ENCODE measurements at places on chromosomes 11 and 22.

DNA sequence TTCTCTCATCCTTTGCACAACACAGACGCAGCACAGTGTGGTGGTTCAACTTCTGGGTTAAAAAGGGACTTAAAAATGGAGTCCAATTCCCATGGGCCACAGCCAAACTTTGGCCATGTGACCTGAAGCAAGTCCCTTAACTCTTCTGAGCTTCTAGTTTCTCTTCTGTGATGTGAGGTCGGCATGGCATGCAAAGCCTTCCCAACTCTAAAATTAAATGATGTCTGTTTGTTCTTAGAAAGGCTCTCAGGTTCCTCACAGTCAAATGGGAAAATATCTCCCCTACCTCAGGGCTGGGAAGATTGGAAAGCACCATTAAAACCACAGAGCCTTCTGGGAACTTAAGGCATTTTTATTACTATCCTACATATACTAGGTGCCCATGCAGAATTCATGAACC is 38.8 kb downstream of the LGR4 start:
- no peak for DNase-seq

GRCh38 chr11:115933564-115933963 is 429.3 kb upstream of the CADM1 start:
- DNase-seq, result no peak

GRCh38 chr11:18721561-18722292 is 4.3 kb downstream of the IGSF22 start:
- no peak for DNase-seq

DNA sequence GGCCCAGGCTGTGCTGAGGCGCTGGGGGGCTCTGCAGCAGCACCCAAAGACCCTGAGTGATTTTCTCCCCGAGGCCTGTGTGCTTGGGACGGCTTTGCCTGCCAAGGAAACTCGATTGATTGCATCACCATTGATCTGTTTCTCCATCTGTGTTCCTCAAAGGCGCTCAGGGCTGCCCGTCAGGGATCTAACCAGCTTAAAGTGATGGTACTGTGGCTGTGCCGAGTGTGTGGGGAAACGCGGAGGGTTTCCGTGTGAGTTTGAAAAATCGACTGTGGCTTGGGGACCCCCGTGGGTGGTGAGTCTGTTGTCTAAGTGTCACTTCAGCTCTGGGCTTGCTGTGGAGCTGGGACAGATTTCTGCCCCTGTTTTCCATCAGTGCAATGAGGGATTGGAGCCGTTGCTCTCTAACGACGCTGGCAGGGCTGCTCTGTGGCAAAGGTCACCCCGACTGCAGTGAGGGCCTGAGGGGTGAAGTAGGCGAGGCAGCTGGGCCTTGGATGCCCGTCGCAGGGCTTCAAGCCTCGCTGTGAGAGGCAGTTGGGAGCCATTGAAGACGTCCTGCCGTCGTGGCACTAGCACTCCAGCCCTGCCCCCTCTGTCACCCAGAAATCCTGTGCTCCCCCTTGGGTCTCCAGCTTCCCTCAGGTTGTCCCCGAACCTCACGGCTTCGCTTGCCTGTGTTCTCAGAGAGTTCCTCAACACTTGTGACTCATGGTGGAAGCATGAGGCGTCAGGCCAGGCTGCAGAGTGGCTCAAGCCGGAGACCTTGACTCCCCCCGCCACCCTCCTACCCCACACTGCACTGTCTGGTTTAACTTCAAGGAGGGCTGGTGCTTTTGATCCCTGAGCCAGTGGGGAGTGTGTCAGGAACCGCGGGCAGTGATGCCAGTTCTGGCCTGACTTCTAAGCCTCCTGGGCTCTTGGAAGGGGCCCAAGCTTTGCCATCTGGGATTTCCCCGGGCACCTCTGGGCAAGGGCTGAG is 21.8 kb downstream of the CACNA1I start:
- no peak for DNase-seq

DNA sequence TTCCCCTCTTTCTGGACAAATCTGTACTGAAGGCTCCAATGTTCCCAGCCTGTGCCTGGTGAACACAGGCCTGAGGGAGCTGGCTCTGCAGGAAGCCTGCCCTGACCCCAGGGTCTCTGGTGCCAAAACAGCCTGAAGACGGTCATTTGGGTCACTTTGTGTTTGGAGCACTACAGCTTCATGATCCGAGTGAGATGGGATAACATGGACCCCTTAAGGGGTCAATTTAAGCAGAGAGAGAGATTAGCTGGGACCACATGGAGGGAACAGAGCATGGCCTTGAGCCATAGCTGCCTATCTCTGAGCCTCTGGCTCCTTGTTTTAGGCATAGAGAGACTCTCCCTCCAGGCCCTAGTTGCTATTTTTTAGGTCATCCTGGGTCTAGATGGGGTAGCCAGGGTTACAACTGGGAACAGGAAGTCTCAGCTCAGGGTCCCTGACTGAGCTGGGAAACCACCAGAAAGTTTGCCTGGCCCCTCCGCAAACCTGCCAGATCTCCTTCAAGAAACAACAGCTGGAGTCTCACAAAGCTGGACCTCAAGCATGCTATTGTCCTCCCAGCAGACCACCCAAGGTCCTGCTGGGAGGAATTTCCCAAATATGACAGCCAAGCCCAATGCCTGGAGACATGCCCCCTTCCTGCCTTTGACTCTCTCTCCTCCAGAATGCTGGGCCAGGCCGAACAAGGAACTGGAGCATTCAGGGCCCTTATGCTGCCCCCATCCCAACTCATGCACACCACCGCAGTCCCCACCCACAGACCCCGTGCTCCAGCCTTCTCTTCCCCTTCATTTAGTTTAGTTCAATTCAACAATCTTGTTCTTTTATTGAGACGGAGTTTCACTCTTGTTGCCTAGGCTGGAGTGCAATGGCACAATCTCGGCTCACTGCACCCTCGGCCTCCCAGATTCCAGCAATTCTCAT is 4.0 kb downstream of the SLCO2B1 start:
- no peak for DNase-seq

DNA sequence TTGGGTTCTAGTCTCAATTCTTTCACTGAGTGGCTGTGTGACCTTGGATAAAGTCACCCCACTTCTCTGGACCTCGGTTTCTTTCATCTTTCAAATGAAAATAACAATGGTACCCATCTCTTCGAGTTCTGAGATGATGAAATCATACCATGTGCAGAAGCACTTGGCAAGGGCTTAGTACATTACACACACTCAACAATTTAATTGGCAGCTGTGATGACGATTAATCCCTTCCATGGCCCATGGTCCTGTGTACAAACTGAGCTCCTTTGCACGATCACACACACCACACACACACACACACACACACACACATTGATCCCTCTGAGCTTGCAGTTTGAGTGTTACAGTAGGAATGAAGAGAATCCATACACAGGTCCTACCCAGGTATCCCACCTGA is 103.4 kb upstream of the ASPHD2 start:
- no peak for DNase-seq

DNA sequence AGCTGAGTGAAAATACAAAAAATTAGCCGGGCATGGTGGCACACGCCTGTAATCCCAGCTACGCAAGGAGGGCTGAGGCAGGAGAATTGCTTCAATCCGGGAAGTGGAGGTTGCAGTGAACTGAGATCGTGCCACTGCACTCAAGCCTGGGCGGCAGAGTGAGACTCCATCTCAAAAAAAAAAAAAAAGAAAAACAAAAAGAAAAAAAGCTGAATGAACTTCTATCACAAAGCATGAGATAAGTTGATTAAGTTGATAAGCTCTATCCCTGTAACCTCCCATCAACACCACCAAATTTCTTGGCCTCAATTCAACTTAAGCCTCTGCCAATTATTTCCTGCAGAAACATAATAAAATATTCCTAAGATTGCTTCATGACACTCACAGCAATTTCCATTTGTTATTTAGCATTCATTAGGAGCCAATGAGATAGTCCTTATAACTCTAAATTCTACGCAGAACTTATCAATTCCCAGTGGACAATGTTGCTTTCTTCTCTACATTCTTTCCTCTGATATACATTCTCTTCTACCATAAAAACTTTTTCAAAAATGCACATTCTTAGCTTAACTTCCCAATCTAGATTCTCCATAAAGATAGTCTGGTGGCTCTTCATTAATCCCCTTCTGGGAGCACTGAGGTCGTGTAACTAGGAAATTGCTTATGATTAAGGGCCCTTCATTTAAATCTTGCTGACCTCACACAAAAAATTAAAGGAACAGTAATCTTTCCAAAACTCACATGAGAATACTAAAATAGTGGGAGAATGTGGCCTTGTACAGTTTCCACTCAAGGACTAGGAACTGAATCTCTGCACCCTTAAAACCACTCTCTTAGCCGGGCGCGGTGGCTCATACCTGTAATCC is 2.9 kb downstream of the AMBRA1 start:
- no peak for DNase-seq

- DNase-seq, result no peak
Observed at GRCh38 chr11:58334708-58335107, 24.2 kb downstream of the OR5B17 start.

- no peak for DNase-seq
Observed at GRCh38 chr11:94731880-94732601, 36.1 kb upstream of the AMOTL1 start.

DNA sequence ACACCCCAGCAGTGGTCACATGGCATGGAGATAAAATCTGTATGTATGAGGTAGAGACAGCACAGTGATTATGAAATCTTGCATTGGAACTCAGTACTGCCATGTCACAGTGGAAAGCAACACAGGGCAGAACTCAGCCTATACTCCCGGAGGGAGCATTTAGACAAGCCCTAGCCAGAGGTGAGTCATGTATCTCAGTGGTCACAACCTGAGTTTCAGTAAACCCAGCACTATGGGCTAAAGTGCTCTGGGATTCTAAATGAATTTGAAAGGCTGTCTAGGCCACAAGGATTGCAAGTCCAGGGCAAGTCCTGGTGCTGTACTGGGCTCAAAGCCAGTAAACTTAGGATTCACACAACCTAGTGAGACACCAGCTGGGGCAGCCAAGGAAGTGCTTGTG is 1717.1 kb upstream of the RAG2 start:
- no peak for DNase-seq

DNA sequence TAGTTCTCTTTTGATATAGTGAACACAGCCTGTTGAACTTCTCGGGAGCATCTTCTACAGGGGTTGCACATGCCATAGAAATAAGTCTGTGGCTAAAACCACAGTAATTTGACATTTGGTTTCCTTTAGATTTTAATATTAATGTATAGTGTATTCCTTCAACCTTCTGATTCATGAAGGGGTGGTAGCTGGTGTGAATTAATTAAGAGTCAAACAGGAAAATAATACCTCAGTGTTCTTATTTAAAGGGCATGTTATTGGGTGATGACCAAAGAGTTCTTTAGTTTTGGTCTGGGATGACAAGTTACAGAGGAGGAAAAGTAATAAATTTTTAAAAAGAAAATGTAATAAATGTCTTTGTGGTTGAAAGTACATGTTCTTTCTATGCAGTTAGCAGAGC is 86.8 kb downstream of the PDHX start:
- no peak for DNase-seq

GRCh38 chr11:65538232-65538914 is 13.5 kb downstream of the SCYL1 start:
- no peak for DNase-seq

DNA sequence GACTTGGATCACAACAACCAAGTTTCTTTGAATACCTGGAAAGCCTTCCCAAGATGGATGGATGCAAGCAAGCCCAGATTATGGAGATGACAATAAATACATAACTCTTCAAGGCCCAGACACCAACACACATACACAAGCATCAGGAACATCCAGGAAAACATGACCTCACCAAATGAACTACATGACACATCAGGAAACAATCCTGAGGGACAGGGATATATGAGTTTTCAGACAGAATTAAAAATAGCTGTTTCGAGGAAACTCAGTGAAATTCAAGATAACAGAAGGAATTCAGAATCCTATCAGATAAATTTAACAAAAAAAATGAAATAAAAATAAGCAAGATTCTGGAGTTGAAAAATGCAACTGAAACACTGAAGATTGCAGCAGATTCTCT is 659.4 kb downstream of the METTL15 start:
- no peak for DNase-seq

DNA sequence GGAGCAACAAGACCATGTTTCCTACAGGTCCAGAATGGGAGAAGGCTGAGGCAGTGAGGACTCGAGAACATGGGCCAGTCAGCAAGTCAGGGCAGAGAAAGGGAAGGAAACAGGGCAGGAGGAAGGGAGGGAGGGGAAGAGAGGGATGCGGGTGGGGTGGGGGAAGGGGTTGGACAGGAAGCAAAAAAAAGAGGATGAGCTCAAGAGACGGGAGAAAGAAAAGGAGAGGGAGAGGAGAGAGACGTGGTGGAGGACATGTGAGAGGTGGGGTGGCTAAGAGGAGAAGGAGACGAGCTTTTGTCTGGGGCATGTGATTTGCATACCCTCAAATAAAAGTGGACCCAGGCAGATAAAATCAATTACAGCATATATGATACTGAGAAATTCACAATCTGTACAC is 389.5 kb upstream of the B3GAT1 start:
- DNase-seq, result no peak

DNA sequence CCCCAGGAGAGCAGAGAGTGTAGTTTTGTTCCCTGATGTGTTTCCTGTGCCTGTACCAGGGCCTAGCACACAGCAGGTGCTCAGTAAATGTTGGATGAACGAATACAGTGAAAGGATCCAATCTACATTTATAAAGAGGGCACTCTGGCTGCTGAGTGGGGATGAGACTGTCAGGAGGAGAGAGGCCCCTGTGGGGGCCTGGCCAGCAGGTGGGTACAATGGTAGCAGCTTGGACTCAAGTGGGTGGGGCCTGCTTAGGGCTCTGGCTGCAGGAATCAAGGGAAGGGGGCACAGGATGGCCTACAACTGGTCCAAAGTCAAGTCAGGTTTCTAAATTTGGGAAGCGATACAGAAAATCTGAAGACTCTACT is 156.6 kb upstream of the GRK3 start:
- DNase-seq, result no peak
